ENCODE measurements at places on chromosomes 3 and 15.

- no peak for DNase-seq
Observed at GRCh38 chr3:48748754-48749153, 31.7 kb upstream of the IP6K2 start.

DNA sequence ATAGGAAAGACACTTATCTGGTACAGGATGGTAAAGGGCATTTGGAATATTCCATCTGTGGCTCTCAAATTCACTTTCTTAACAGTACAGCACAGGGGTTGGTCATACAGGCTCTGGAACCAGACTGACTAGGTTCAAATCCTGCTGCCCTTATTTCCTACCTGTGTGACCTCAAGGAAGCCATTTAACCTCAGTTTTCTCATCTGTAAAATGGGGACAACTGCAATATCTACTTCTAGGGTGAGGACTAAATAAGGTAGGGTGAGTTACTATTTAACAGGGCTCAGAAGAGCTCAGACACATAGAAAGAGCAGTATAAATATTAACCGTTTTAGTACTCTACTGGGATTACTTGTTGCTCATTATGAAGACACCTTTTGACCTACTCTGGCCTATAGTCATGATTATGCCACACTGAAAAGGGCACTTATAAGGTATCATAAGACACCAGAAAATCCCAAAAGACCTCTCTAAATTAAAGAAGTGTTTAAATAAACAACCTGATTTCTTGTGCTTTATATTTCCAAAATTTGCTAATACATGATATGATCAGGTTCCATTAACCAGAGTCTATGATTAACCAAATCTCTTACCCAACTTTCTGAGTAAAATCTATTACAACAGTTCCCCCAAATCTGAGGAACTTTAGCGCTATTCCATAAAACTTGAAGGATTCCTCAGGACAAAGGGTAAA lies 6.5 kb downstream of the RFTN1 start:
- no peak for DNase-seq

- no peak for DNase-seq
Observed at GRCh38 chr3:58349792-58350626, 17.3 kb downstream of the PXK start.

GRCh38 chr3:47036145-47036544 lies 56.7 kb downstream of the NBEAL2 start:
- DNase-seq, result no peak

DNA sequence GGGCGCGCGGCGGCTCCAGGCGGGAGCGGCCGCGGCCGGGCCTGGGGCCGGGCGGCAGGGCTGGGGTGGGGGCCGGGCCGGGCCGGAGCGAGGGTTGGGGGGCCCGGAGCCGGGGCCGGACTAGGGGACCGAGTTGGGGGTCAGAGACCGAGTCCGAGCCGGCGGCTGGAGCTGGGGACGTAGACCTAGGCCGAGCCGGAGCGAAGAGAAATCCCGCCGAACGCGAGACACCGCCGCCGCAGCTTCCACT lies 37.3 kb downstream of the HMCES start:
- DNase-seq, result no peak

DNA sequence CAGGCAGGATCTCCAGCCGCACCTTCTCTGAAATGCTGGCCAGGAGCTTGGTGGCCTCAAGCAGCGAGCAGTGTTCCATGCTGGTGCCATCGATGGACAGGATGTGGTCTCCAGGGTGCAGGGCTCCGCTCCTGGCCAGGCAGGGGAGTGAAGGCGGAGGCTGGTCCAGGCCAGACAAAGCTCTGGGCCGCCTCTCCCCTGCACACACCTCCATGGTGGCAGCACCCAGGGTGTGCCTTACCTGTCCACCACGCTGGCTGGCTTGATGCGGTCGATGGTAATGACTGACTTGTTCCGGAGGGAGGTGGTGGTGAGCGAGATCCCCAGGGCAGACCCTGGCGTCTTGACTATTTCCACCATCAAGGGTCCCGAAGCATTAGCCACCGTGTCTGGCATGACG lies 20.0 kb downstream of the GRIP2 start:
- DNase-seq, result no peak

- no peak for DNase-seq
Observed at GRCh38 chr3:178736300-178736699, 200.1 kb downstream of the KCNMB2 start.

DNA sequence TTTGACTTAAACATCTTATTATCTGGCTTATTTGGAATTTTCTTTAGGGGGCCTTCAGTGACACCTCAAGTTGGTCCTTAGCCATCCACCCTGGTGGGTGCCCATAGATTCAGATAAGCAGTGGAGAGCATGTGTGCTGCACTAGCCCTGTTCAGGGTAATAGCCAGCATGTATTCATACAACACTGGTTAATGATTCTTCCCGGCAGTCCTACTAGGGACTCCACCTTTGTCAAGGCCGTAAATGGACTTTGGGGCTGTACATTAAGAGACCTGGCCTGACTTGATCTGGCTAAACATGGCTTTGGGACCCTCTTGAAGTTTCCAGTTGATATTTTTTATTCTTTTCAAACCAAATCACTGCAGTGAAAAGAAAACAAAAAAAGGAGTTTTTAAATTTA lies 125.8 kb downstream of the PTPRG start:
- no peak for DNase-seq

DNA sequence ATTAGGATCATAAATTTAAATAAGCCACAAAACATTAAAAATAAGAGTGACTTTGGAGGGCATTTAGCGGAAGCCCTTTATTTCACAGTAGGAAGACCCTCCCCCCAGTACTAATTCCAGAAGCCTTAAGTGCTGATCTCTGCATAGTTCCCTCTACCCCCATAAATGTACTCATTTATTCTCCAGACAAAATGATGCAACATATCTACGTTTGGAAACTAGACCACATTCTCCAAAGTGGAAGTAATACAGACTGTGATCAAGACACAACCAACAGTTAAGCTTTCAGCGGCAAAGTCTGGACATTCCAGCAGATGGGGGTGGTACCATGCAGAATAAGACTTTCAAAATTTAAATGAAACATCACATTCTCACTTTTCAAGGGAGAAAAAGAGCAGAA lies 44.8 kb upstream of the RPS17 start:
- DNase-seq, result peak; percentile 3
